Placental epithelial cell (primary cell): ENCODE measurements at places on chromosomes 7 and 10. TPM values are rescaled to one million over a fixed set of nuclear protein-coding genes. Genes with fewer than 3 reads are reported as not detected.

The C10orf67 gene
- total RNA-seq = 0.33 TPM in 1 of 2 replicates, not detected in the other

The HOXA4 gene
- 0.43 and 1.6 TPM in 2 replicates for total RNA-seq

The DPP6 gene
- total RNA-seq = under 0.01 TPM in 1 of 2 replicates, not detected in the other

The NPTX2 gene
- total RNA-seq = 0.22 and 0.39 TPM in 2 replicates

The GNAT3 gene
- 0.22 TPM in 1 of 2 replicates, not detected in the other for total RNA-seq

The CUBN gene
- 0.43 and 0.79 TPM in 2 replicates for total RNA-seq

The SSBP1 gene
- 58.5 and 81.2 TPM in 2 replicates for total RNA-seq

The TMEM196 gene
- not detected in 2 replicates for total RNA-seq

The VIPR2 gene
- total RNA-seq = not detected in 2 replicates

The ITIH5 gene
- total RNA-seq = 4.2 and 18.8 TPM in 2 replicates

The PPP1R3A gene
- not detected in 2 replicates for total RNA-seq
